LoVo (cell line): ENCODE measurements at places on chromosomes 3 and 15.

- DNase-seq = no peak
Measured at GRCh38 chr3:51024765-51025632, 350.3 kb downstream of the DOCK3 start.

- DNase-seq = no peak
Measured at GRCh38 chr3:71450162-71450561, 133.4 kb downstream of the FOXP1 start.

DNA sequence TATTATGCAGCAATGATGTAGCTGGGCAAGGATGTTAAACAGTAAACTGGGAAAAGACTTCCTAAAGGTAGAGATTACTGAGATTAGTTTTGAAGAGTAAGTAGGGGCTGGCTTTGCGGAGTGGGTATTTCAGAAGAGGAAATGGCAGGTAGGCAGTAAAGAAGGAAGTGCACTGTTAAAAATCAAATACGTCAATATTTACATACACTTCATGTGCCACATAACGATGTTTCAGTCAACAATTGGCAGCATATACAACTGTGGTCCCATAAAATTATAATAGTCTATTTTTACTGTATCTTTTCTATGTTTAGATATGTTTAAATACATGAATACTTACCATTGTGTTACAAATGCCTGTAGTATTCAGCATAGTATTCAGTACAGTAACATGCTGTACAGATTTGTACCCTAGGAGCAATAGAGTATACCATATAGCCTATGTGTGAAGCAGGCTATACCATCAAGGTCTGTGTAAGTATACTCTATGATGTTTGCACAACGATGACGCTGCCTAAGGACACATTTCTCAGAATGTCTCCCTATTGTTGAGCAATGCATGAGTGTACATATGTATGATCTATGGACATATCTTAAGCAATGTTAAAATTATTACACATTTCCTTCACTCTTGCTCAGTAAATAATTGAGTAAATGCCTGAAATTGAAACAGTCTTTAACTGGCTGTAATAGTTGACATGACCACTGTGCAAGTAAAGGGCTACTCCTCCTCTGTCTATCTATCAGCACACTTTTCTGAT lies 196.7 kb downstream of the ISL2 start:
- DNase-seq = no peak

DNA sequence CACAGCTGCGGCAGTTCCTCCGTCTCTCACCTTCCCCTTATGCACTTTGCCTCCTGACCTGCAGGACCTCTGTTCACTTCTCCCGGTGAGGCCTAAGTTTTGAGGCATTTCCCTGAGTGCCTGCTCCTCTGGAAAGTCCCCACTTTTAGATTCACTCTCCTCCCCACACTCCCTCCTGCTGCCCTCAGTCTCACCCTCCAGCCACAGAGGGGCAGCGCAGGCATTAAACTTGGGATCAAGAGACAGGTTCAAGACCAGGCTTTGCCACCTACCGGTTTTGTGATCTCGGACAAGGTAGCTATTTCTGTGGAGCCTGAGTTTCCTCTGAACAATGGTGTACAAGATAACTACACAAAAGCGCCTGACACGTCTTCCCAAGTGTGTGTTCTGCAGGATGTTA lies 19.4 kb downstream of the SLC6A11 start:
- DNase-seq = no peak

DNA sequence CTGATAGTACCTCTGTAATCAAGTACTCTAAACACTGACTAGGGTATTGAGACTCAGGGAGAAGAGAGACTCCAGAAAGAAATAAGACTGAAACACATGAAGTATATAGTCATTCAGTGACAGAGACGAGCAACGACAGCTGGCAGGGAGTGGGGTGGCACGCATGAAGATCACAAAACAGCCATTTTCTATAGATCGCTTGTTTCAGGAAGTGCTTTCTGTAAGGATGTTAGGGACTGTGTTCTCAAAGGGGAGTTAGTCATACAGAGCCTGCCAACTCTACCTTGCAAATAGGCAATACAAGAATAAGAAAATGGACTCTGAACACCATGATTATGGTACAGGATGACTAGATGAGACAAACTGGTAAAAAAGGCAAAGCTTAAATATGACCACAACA lies 139.5 kb downstream of the TBL1XR1 start:
- no peak for DNase-seq

DNA sequence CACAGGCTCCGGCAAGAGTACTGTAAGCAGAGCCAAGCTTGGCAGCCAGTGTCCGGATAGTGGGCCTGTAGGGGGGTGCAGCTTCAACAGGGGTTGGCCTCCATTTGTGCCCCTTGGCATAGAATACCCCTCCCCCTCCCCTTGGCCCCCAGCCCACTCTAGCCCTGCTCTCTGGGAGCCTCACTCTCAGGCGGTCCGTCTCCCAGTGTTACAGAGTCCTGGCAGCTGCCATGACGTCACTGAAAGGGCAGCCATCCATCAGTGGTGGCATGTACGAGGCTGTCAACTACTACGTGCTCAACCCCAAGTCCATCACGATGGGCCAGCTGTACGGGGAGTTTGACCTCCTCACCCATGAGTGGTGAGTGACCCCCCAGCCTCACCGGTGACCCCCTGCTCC lies 50.4 kb downstream of the DNAH1 start:
- no peak for DNase-seq

DNA sequence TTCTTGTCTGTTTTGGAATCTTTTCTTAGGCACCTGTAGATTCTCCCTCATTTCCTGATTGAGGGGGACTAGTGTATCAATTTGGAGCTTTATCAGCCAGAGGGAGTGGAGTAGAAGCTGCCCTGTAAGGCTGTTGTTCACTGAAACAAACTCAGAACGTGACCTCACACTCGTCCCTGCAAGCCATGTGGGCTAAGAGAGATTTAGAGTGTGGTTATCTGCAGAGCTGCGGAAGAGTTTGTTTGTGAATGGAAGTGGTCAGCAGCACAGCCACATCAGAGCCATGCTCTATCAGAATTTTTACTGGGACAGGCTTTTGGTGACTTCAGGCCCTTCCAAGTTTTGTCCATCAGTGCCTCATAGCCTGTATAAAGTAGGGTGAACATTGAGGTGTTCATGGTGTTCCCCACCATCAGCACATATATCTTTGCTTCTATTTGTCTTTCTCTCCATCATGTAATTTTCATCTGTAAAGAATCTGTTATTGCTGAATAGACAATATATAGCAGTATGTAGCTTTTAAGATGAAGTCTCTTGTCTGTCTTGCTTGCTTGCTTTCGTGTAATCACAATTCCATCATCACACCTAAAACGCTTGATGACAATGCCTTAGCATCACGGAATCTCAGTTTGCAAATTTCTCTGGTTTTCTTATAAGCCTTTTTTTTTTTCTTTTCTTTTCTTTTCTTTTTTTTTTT lies 37.0 kb downstream of the LARS2 start:
- DNase-seq = no peak

GRCh38 chr3:141960731-141961130 lies 84.3 kb downstream of the ATP1B3 start:
- no peak for DNase-seq

- no peak for DNase-seq
Measured at GRCh38 chr3:64815789-64816188, 128.0 kb upstream of the ADAMTS9 start.

GRCh38 chr15:74937272-74937589 lies 642 bp downstream of the COX5A start:
- no peak for DNase-seq
